ENCODE measurements at places on chromosomes 3 and 15.

DNA sequence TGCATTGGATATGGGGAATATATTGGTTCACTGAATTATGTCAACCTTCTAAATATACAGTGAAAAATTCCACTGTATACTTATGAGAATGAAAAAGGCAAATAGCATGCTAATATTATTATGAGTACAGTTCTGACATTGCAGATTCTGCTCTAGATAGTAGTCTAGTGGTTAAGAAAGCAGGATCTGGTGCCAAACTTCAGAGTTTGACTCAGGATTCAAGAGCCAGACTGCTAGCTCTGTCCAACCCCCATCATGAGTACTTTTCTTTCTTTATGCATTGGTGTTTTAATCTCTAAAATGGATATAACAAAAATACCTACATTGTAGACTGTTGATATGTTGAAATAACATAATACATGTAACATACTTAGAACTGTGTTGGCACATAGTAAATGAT lies 57.3 kb upstream of the PLSCR4 start:
- no peak for DNase-seq

DNA sequence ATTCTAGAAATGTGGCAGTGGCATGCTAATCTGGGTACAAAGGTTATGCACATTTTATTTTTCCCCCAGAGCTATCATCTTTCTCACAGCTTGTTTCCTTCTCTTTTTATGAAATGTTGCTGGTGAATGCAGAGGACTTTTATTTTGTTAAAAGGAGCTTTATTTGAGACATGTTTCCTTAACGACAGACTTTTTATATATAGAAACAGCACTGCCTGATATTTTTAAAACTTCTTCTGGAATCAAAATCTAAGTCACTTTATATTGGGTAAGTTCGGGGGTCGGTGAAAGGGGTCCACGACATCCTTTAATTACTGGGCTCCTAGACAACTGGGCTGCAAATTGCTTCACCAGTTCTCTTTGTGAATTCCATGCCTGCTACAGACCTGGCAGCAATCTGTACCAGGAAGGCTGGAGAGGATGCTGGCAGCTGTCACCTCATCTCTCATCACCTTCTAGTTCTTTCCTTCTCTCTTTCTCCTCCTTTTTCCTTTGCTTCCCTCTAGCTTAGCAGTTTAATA lies 464.7 kb downstream of the PDCD6IP start:
- no peak for DNase-seq

GRCh38 chr3:145857956-145858355 lies 303.0 kb downstream of the PLOD2 start:
- DNase-seq = no peak

DNA sequence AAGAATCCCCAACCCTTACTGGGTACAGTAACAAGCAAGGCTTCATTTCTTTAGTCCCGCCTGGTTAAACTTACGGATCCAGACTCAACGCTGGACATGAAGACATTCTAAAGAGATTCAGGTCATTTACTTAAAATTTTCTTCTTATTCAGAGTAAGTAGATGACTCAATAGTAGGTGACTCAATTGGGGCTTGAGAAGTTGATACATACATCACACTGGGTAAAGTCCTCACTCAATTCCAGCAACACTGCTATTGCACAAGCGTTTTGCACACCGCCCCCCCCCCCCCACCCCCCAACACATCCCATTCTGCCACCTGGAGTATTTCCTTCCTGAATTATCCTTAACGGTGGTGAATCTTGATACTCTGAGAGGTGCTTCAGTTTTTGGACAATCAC lies 610.0 kb downstream of the FOXP1 start:
- no peak for DNase-seq

DNA sequence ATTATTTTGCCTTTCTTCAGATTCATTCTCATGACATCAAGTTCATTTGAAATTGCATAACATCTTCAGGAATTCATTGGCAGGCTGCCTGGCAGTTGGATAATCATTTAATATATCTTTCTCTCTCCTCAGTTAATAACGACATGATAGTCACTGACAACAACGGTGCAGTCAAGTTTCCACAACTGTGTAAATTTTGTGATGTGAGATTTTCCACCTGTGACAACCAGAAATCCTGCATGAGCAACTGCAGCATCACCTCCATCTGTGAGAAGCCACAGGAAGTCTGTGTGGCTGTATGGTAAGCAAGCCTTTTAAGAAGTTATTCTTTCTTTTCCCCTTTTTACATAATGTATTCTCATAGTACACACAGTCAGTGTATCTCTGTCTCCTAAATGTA lies 38.2 kb downstream of the TGFBR2 start:
- peak; percentile 34 for DNase-seq

GRCh38 chr3:169722724-169723123 lies 42.1 kb downstream of the TERC start:
- no peak for DNase-seq

DNA sequence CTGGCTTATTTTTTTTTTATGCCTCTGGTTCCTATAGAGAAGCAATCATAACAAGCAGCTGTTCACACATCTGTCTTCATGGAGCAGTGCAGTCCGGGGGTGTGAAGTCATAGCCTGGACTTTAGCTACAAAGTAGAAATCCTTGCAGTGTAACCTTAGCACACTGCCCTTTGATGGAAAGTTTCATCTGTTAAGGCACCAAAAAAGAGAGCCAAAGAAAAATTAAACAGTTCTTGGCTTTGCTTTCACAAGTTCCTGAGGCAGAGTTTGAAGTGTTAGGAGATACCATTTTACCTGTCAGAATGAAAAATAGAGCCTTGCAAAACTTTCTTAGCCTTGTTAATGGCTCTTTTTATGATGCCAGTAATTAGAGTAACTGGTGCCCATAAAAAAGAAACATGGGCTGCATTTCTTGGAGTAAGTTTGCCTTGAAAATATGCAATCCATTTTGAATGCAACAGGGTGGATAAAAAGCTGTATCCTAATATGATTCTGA lies 84.1 kb downstream of the PIK3R4 start:
- no peak for DNase-seq

- no peak for DNase-seq
Observed at GRCh38 chr15:45550436-45550835, 27.9 kb upstream of the SLC30A4 start.

DNA sequence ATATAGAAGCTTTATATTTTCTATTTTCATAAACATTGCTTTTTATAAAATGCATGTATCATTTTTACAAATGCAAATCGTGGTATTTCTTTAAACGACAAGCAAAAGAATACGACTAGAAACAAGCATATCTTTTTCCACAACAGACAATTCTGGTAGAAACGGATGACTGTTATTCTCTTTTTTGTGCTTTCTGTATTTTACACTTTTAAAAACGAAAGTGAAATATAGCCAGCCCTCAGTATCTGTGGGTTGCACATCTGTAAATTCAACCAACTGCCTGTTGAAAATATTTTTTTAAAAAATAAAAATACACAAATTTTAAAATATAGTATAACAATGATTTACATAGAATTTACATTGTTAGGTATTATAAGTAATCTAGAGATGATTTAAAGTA lies 61.3 kb downstream of the PRTG start:
- no peak for DNase-seq

GRCh38 chr3:197103766-197104165 lies 74.1 kb upstream of the MELTF start:
- DNase-seq = no peak

GRCh38 chr15:52117549-52117948 lies 5.0 kb upstream of the BCL2L10 start:
- DNase-seq = no peak

DNA sequence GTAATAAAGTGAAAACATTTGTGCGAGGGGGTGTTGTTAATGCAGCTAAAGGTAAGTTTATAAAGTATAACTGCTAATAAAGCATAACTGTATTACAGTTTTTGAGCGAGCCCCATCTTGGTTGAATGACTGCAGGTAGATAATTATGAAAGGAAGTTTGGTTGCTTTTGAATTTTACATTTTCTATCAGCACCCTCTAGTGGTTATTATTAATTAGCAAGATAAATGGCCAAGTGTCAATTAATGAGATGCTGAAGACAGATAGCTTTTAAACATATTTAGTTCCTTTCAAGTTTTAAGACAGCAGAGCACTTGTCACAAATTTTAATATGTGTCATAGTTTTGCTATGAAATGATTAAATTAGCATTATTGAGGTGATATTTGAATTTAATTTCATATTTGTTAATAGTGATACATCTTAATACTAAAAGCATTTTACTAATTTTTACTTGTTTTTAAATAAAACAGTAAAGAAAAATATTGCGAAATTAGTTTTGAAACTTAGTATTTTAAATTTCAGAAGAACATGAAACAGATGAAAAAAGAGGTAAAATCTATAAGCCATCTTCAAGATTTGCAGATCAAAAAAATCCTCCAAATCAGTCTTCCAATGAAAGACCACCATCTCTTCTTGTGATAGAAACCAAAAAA lies 15.1 kb downstream of the U2SURP start:
- no peak for DNase-seq

DNA sequence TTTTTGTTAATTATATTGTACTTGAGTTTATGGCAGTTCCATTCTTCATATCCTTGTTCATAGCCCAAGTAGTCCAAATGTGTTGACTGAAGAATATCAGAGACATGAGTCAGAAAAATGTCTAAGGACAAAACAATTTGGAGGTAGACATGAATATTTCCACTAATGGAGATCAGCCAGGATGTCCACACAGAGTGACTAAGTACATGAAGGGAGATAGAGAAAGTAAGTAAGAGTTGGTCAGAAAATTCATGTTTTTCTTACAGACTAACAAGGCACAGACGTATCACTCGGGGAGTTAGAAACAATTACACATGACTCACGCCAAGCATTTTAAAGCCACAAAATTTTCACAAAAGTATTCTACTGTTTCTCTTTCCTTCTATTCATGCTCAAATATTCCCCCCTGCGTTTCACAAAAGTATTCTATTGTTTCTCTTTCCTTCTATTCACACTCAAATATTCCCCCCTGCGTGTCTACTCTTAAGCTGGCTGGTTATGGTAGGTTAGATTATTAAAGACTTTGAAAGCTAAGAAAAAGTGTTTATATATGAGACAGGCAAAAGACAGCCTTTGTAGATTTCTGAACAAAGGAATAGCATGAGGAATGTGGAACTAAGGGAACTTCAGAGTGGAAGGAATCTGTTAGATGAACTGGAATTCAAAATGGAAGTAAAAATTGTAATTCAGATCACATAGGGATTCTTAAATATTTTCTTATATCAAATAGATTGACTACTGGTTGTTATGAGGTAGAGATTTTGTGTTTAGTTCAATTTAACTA lies 648.7 kb upstream of the CCDC54 start:
- no peak for DNase-seq

DNA sequence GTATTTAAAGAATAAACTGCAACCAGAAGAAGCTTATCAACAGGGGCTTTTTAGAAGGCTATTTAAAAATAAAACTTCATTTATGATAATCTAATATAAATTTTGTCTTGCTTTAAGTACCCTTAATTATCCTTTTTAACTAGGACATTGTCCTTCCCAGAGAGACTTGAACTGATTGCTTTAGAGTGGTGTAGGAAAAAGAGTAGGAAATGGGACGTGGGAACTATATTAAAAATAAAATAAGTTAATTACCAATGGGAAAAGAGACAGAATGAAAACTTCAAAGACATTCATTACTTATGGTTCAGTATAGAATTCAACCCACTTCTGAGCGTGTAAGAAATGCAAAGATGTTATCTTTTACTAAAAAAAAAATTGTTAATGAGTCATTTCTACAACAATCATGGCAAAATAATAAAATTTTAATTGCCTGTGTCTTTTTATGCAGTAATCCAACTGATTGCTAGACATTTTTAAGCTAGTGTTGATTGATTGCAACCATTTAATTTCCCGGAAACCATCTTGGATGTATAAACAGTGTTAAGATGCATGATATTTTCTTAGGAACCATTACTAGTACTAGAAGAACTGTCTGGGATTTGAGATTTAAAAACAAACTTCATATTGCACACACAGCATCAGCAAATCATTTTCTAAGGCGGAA lies 298.8 kb upstream of the UMPS start:
- no peak for DNase-seq

DNA sequence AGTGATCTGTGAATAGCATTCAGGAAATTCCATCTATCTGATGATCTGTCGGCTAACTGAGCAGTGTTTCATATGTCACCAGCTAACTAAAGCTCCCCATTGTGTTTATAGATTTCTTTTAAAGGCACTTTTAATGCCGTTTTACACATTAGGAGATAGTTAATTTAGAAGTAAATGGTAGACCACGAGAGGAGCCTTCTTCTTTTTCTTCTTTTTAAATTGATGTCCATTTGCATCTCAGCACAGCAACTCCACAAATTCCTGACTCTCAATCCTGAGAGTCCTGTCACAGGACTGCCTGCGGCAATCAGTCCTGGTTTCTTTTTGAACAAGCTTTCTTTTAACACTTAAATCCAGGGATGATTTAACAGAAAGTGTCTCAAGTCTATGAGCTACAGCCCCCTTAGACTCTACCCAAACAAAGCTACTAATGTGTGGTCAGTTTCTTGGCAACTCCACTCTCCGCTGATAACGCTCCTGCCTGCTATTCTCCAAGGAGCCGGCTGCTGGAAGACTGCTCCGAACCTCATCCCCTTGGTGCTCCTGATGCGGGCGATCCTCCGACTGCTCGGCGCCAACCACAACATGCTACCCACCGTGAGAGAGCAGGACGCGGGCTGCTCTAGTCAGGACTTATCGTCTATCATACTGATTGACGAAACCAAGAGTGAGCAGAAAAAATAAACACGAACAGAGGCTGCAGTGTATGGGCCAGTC lies 421.4 kb downstream of the MECOM start:
- DNase-seq = no peak

DNA sequence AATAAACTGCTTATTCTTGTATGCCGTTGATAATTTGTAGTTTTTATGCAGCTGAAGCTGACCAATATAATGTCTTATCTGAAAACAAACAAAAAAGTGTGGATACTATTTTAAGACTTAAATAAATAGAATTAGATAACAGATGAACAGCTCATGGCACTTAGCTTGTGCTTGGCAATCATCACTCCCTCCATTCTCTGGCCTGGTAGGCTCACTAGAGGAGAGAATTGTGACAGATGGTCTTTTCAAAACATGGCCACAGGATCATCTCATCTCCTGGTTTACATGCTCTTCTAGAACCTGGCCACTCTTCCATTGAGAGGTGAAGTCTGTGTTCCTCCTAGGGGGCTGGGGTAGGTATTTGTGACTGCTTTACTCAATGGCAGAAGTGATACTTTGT lies 58.4 kb upstream of the RBP1 start:
- DNase-seq = no peak

GRCh38 chr3:137191133-137191923 lies 233.5 kb downstream of the IL20RB start:
- DNase-seq = no peak

DNA sequence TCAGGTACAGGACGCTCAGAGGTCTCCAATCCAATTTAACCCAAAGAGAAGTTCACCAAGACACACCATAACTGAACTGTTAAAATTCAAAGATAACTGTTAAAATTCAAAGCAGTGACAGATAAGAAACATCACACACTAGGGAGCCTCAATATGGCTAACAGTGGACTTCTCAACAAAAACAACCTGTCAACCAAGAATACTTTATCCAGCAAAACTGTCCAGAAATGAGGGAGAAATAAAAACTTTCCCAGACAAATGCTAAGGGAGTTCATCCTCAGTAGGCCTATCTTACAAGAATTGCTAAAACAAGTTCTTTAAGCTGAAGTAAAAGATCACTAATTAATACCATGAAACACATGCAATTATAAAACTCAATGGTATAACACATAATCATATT lies 36.3 kb upstream of the MYLK start:
- no peak for DNase-seq

- DNase-seq = no peak
Observed at GRCh38 chr3:167198949-167199600, 181.0 kb downstream of the ZBBX start.

Measured in stimulated activated CD8-positive, alpha-beta memory T cell treated with anti-CD3 and anti-CD28 coated beads, Interleukin-7, amount 100 ng/mL, for 1 hour (primary cell).